ENCODE measurements at places on chromosomes 1 and 21. TPM values are rescaled to one million over a fixed set of nuclear protein-coding genes. Genes with fewer than 3 reads are reported as not detected.

OPTC gene
- not detected for polyA plus RNA-seq

DNA sequence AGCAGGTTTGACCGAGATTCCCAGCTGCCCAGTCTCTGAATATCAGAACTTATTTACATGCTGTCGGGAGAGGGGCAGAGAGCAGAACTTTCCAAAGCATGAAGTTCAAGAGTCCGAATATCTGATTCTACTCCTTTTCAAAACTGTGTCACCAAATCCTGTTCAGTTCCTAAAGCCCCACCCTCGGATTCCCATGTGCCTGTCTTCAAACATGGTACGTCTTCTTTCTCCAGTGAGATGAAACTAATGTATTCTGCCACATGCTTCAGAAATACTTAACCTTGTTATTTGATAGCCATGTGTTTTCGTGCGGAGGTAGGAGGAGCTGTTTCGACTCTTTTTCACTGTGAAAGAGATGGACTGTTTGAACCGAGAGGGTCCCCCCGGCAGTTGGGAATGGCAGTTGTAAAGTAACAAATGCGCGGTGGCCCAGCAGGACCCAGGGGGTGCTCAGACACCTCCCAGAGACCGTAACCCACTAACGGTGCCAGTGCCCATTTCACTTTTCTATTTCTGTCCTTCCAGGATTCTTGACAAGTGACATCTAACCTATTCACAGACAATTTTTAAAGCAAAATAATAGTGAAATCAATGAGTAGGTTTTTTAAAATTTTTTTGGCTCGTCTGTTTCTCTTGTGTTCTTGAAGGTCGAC, 67.2 kb downstream of the ZBTB18 start:
- no peaks in the 10 kb centered on the region for H3K36me3 ChIP-seq
- H3K4me3 ChIP-seq, result peak overlapping the region; percentile 1
- no peaks in the 10 kb centered on the region for H3K27me3 ChIP-seq
- no peak overlapping the region for H3K27ac ChIP-seq
- H3K4me1 ChIP-seq, result no peaks in the 10 kb centered on the region

- H3K4me1 ChIP-seq, result no peaks in the 10 kb centered on the region
- no peaks in the 10 kb centered on the region for H3K27me3 ChIP-seq
- no peak for DNase-seq
- peaks cover 29% of the 10 kb centered on the region for H3K36me3 ChIP-seq
Measured at GRCh38 chr1:235759336-235759735, 107.4 kb downstream of the LYST start.

DNA sequence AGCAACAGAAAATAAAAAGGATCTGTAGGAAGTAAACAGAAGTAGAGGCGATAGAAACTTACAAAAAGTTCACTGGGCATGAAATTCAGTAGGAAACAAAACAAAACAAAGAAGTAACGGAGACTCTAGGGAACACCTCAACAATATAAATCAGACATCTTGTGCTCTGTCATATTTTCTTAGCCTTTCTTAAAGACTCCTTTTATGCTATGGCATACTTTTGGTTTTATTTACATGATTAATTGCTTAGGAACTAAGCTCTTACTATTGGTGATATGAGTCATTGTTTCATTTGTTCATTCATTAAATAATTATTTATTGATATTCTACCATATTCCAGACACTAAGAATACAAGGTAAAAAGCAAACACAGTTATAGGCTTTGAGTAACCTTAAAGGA, 126.6 kb downstream of the KCNT2 start:
- DNase-seq, result no peak
- peaks cover 8% of the 10 kb centered on the region for H3K36me3 ChIP-seq
- no peaks in the 10 kb centered on the region for H3K4me1 ChIP-seq
- no peak overlapping the region for H3K27ac ChIP-seq
- H3K4me3 ChIP-seq, result no peak overlapping the region
- H3K27me3 ChIP-seq, result no peaks in the 10 kb centered on the region

- DNase-seq, result no peak
- no peak overlapping the region for H3K4me3 ChIP-seq
- no peaks in the 10 kb centered on the region for H3K27me3 ChIP-seq
Measured at GRCh38 chr1:168504064-168504837, 39.5 kb downstream of the XCL2 start.

KPRP gene
- polyA plus RNA-seq, result not detected

Data from liver (tissue), 10 donors.